T-helper 1 cell (primary cell): ENCODE measurements at places on chromosomes 4 and X.

- no peak for DNase-seq
These were observed 86.0 kb downstream of the EVC start for GRCh38 chr4:5796976-5797375.

GRCh38 chrX:38271154-38271716 lies 50.6 kb upstream of the SRPX start:
- DNase-seq = no peak

DNA sequence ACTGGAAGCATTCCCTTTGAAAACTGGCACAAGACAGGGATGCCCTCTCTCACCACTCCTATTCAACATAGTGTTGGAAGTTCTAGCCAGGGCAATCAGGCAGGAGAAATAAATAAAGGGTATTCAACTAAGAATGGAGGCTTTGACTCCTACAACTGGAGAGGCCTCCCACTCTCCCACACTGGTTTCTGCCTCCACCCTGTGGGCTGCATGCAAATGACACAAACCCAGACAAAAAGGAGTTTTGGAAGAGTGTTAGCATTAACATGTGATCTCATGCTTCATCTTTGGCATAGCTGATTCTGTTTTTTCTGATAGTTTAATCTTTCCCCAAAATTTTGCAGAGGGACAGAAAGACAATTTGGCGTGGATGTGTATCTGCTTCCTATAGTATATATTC lies 80.8 kb upstream of the IQCM start:
- DNase-seq = no peak

DNA sequence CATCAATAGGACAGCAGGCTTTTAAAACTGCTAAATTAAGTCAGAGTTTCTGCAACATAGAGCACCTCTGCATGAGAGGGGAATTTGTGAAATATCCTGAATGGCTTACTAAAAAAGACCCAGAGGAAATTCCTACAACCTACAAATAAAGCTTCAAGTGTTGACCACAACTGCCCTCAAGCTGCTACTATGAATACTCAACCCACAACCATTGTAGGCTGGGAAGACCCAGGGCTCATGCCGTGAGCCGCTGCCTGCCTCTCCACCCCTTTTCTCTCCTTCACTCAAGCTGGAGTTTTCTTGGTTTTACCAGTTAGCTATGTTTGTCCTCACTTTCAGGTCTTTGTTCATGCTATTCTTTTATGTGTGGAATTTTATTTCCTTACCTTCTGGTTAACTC lies 151.6 kb downstream of the EMCN start:
- DNase-seq = no peak

DNA sequence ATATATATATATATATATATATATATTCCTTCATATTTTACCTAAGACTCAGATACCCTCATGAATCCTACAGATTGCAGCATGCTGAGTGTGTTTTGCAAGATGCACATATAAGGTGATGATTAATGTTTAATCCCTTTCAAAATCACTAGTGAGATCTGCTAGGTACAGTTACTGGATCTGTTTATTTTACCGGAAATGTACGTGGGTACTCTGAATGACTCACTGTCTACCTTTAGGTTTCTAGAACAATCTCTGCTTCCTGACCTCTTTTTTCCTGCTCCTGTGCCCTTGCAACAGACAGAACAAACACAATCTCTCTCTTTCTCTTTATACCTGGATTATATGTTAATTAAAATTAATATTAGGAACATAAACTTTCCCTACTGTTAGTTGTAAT lies 379.6 kb downstream of the FAM133A start:
- DNase-seq = no peak

DNA sequence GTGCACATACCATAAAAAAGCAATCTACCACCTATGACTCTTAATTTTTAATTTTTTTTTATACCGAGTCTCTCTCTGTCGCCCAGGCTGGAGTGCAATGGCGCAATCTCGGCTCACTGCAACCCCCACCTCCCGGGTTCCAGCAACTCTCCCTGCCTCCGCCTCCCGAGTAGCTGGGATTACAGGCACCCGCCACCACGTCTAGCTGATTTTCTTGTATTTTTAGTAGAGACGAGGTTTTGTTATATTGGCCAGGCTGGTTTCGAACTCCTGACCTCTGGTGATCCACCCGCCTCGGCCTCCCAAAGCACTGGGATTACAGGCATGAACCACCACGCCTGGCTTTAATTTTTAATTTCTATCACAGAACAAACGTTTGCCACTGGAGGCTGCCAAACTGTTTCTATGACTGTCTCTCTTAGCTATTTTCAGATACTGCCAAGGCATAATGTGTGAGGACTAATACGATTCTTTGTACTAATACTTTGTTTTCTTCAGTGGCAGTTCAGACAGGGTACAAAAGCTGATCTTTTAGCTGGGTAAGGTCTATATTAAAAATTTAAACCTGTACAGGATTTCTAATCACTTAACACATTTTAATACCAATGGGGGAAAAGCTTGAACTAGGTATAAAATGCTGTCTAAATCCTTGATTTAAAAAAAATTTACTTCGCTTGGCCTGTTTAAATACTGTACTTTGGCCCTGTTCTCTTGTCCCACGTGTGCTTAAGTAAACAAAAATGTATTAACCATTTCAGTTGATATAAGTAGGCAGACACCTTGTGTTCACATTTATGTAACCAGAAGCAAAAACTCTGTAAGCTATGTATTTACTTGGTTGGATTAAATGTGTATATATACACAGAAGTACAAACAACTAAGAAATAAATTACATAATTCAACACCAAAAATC lies 2.3 kb downstream of the PGRMC2 start:
- DNase-seq = no peak

GRCh38 chr4:13496605-13497004 lies 12.5 kb upstream of the RAB28 start:
- no peak for DNase-seq

DNA sequence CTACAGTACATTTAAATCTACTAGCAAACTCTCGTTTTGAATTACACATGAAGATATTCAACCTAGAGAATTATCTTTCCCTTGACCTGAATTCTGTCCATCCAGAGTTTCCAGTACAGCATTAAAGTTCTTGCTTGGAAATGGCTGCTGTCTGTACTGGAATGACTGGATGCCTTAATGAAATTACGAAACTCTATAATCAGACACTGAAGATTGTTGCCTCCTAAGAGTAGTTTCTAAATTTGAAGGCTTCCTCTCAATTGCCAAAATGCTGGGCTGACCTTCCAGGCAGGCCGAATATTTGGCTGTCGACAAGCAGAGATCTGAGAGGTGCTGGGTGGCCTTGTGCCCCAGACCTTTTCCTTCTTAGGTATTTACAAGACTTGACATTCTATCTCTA lies 215.1 kb upstream of the GPC4 start:
- DNase-seq = no peak

GRCh38 chr4:182207830-182208396 lies 35.3 kb upstream of the TENM3 start:
- DNase-seq = peak; percentile 16

- no peak for DNase-seq
These were observed 245.8 kb upstream of the GK2 start for GRCh38 chr4:79653871-79654270.

- DNase-seq = no peak
These were observed 217.0 kb upstream of the NDST3 start for GRCh38 chr4:117817301-117817700.

DNA sequence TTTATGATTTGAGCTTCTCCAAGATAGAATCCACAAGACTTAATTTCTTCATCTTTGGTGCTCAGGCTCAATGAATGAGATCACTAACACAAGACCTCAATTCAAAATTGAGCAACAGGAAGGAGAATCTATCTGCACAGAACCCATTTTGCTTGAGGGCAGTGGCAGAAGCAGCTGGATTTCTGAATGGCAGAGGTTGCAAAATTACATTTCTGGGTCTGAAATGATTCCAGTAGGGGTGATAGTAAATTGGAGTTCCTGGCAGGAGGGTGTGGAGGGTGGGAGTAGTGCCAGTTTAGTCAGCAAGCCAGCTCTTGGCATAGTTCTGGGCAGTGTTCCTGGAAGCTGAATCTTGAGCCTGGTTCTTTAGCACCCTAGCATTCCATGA lies 281.1 kb downstream of the SLC7A11 start:
- DNase-seq = no peak

DNA sequence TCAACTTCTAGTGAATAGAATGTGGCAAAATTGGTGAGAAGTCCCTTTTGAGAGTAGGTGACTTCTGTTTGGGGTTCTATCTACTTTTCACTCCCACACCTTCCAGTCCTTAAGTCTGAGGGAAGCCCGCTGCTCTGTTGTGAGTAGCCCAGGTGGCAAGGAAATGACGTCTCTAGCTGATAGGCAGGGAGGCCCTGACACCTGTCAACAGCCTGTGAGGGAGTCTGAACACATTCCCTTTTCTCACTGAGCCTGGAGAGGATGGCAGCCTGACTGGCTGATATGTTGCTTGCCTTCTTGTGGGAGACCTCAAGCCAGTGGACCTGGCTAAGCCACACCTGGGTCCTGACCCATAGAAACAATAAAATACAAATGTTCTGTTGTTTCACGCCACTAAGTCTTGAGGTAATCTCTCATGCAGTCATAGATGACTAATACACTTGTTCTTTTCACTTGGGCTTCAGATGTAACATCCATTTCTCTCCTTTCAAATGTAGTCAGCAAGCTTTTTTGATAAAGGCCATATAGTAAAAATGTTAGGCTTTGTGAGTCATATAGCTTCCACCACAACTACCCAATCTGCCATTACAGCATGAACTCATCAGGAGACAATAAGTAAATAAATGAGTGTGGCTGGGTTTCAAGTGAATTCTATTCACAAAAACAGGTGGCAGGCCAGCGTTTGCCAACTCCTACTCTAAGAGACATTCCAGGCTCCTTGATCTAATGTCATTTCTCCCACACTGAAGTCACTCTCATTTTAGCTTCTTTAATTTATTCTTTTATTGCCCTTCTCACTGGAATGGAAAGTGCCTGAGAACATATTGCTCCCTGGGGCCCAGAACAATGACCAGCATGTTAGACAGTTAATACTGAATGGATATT lies 265.1 kb upstream of the MAD2L1 start:
- no peak for DNase-seq

- no peak for DNase-seq
These were observed 783.5 kb downstream of the STPG2 start for GRCh38 chr4:97359826-97360225.

DNA sequence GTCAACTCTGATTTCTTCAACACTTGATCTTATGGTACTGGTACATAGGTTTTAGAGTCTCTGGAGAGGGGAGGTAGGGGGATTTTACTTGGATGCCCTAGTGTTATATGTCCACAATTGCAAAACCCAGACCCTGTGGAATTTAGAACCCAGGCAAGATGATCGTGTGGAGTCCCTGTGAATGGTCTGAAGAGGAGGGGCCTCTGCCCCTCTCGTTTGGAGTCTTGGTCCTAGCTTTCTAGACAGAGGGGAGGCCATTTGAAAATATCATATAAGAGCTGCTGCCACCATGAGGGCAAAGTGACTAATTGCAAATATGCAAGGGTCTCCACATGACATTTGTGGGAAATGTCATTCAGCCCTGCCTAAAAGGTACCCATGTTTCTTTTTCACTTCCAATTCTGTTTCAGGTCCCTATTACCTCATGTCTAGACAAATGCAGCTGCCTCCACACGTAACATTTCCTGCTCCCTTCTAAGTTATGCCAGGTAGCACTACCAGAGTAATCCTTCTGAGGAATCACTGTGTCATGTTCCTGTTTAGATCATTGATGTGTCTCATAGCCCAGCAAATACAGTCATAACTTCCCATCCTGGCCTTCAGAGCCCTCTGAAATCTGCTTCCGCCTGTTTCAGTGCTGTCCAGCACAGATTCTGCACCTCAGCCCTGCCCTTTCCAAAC lies 126.8 kb downstream of the KLHL8 start:
- DNase-seq = no peak

GRCh38 chr4:23733476-23733875 lies 156.4 kb downstream of the PPARGC1A start:
- no peak for DNase-seq

DNA sequence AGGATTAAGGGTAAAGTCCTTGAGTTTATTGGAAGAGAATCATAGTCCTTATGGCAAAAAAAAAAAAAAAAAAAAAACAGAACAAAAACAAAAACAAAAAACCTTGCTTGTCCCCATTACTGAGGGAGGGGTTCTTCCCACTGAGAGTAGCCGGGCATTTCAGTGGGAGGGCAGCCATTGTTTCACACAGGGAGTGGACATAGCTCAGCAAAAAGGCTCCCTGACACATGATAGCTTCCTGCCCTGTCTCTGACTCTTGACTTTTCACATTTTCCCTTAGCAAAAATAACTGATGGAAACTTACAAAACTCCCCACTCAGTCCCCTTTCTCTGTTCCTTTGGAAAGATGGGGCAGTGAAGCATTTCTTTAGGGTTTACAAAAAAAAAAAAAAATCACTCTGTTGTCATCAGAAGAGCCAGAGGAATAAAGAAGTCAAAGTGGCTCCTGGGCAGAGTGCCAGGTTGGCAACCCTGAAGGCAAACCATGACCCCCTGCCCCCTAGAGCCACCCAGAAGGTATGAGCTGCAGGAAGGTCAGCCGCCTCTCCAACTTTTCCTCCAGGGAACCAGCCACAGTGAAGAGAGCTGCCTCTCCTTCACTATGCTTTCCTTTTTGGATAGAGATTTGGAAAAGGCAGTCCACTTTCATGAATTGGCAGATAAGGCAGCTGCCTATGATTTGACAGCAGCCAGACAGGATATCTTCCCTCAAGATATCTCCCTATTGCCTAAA lies 170.6 kb downstream of the KDR start:
- DNase-seq = no peak

GRCh38 chrX:122418758-122419157 lies 765.3 kb upstream of the GRIA3 start:
- DNase-seq = no peak

DNA sequence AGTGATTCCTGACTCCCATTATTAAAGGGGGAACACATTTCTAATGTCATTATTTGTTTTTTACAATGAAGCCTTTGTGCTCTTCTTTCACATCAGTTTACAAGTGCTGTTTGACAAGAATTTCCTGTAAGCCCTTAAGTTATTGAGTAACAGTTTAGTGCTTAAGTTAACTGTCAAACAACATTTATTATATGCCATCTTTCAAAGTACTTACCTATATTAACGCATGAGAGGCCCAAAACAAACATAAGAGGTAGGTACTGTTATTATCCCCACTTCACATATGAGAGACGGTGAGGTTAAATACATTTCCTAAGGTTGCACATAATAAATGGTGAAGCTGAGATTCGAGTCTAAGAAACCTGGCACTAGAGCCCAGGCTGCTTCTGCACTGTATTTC lies 56.0 kb upstream of the MAGED1 start:
- no peak for DNase-seq

DNA sequence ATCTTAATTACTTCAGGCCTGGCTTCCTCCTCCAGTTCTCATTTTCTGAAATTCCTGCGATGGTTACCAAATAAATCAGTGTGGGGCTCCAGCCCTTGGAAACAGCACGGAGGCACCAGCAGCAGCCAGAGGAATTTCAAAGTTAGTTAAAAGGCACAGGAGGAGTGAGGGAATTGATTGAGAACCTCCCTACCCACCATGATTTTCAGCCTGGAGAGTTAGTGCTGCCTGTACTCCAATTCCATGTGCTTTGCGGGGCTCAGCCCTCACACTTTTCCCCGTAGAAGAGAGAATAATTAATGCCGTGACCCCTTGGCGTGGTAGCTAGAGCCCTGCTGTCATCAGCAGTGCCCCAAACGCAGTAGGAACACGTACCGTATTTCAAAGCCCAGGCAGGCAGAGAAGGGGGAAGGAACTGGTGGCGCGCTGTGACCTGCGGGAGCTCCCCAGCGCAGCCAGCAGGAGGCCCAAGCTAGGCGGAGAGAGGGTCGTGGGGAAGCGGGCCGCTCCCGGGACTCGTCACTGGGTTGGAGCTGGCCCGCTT lies 84.0 kb upstream of the IGFBP7 start:
- no peak for DNase-seq

GRCh38 chr4:87499403-87500091 lies 29.6 kb downstream of the SPARCL1 start:
- no peak for DNase-seq
